ENCODE measurements at places on chromosomes 2 and 18. TPM values are rescaled to one million over a fixed set of nuclear protein-coding genes. Genes with fewer than 3 reads are reported as not detected.

The COLEC11 gene
- not detected for total RNA-seq

The TBR1 gene
- not detected for total RNA-seq

The SPR gene
- 20.8 TPM for total RNA-seq

The PPP4R3B gene
- total RNA-seq = 38.1 TPM

The SGPP2 gene
- not detected for total RNA-seq

The CSRNP3 gene
- not detected for total RNA-seq

The RGPD3 gene
- total RNA-seq = 0.09 TPM

The IER3IP1 gene
- total RNA-seq = 18.8 TPM

The NETO1 gene
- total RNA-seq = not detected

The SLC5A6 gene
- total RNA-seq = 29.8 TPM

The FOSL2 gene
- 115 TPM for total RNA-seq

The GALNT14 gene
- total RNA-seq = 1.0 TPM

The AQP12B gene
- total RNA-seq = not detected

The C2orf66 gene
- total RNA-seq = not detected

The LBH gene
- total RNA-seq = 27.9 TPM

DNA sequence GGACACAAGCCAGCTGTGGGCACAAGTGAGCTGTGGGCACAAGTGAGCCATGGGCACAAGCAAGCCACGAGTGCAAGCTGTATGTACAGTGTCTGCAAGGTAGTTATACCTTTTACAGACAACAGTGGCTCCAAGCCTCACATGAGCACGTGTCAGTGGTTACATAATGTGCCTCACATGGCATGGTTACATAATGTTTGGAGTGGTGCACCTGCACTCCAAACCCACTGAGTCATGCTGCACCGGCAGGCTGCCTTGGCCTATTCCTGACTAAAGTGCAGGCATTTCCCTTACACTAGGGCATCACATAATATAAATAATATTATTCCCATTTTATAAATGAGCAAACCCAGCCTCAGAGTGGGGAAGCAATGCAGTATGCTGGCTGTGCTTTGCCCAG, 62.6 kb downstream of the MARCO start:
- DNase-seq = no peak

GRCh38 chr18:76554547-76555222, 59.6 kb upstream of the ZNF516 start:
- DNase-seq = no peak

- DNase-seq = no peak
Observed at GRCh38 chr18:13481820-13482617, 244.3 kb downstream of the FAM210A start.

- peak; percentile 43 for DNase-seq
Observed at GRCh38 chr2:165833156-165833555, 39.1 kb upstream of the GALNT3 start.

- DNase-seq = no peak
Observed at GRCh38 chr2:209905691-209906090, 96.7 kb upstream of the RPE start.

DNA sequence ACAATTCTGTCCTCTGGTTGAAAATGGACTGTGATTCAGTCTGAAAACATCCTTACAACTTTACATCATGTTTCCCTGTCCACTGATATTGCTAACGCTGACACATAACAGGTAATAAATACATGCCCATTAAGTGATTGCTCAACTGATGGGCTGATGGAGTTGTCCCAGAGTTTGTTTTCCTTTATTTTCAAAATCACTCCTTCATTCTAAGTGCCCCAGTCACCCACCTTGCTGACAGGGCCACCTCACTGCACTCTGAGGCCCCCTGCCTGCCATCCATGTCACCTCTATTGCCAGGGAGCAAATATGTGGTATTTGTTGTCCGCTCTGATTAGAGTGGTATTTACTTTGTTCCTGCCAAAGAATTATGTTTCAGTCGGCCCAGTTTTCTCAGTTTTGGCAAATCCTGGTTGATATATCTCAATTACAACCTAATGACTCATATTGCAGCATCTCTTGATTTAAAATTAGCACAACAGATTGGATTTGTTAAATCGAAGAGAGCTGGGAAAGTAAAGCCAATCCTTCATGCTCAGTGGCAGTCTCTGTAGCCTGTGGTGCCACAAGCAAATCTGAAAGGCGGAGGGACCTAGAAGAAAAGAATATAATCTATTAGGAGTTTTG, 105.1 kb downstream of the RDH14 start:
- DNase-seq = peak; percentile 54

DNA sequence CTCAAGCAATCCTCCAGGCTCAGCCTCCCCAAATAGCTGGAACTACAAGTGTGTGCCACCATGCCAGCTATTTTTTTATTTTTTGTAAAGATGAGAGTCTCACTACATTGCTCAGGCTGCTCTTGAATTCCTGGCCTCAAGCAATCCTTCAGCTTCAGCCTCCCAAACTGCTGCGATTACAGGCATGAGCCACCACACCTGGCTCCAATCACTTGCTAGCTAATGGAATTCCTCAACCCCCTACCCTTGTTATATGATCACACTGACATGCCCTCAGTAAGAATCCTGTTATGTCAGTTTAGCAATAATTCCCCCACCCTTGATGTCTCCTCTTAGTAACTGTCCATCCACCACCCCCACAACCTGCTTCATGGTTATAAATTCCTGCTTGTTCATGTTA, 12.3 kb downstream of the CHN1 start:
- DNase-seq = no peak

GRCh38 chr2:56127463-56128152, 56.2 kb upstream of the CCDC85A start:
- no peak for DNase-seq

DNA sequence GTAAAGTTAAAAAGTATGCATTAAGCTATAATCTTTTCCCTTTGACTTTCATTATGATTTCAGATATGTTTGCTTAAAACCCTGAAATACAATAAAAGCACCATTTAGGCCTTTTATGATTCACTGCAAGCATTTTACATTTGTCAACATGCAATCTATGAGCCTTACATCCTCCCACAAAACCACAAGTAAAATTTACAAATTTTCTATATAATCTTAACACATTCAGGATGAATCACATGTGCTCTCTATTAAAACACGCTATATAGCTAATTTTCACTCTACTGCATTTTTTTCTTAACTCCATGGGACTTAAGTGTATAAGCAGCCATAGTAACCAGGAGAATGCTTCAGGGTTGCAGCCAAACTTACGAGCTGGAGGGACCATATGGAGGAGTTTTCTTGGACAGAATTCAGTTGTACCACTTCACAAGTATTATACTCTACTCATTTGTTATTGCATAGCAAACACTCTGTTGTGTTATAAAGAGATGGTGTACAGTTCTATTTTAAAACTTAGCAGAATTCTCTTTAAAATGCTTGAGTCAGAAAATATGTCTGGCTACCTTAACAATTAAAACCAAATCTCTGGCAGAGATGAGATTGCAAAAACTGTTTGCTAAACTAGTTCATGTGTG, 293.2 kb downstream of the ALK start:
- DNase-seq = no peak

DNA sequence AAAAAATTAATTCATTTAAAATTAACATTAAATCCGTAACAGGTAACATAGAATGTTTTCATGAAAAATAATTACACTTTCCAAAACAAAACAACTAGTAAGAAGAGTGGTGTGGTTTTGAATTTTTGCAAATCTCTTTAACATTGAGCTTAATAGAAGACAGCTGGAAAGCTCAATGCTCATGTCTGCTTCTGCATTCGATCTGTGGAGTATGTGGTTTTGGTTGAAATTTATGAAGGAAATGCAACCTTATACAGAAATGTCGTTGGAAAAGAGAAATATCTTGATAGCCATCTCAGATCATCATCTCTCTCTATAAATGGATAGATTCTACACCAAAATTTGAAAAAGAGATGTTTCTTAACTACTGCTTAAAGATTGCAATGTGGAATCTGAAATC, 17.3 kb upstream of the FHL2 start:
- no peak for DNase-seq

GRCh38 chr2:44168681-44169154, at the start of gene PPM1B:
Gene PPM1B, plus strand, starts transcription at chr2:44168875. Its CDS starts 32,325 bp downstream, at chr2:44201200.
- DNase-seq = no peak

- peak; percentile 92 for DNase-seq
Observed at GRCh38 chr2:99180755-99181623, at the start of the genes MITD1 and MRPL30. Gene MITD1, minus strand, starts transcription at chr2:99181058. Its CDS starts 77 bp downstream, at chr2:99180981. Gene MRPL30, plus strand, starts transcription at chr2:99181184. Its CDS starts 5,020 bp downstream, at chr2:99186204.

GRCh38 chr2:233439191-233439590, 84.9 kb downstream of the DGKD start:
- peak; percentile 13 for DNase-seq

GRCh38 chr2:127721978-127722355, 20.7 kb downstream of the SFT2D3 start:
- peak; percentile 16 for DNase-seq

DNA sequence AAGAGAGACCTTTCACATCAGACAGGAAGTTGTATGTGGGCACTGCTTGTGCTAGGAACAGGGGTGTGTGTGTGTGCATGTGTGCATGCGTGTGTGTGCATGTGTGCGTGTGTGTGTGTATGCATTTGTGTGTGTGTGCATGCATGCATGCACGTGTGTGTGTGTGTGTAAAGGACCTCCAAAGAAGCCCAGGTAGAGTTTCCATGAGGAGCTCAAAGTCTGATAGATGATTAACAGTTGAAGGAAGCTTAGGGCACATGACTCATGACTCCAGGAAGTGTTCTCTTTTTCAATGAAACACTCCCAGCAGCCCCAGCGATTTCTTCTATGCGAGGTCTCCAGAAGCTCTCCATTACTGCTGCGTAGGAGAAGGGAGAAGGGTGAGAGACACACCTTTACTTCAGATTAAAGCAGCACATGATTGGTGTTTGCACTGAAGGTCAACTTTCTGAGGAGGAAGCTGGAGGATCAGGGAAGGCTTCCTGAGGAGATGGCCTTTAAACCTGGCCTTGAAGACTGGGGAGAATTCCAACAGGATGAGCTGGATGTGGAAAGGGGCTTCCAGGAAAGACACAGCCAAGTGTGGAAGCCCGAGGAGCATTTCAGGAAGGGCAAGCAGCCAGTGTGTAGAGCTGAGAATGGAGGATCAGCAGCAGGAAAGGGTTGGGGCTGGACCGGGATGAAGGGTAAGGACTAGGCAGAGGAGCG, 77.7 kb downstream of the SMAD4 start:
- no peak for DNase-seq

GRCh38 chr2:196594158-196594557, 45.4 kb upstream of the CCDC150 start:
- DNase-seq = no peak

DNA sequence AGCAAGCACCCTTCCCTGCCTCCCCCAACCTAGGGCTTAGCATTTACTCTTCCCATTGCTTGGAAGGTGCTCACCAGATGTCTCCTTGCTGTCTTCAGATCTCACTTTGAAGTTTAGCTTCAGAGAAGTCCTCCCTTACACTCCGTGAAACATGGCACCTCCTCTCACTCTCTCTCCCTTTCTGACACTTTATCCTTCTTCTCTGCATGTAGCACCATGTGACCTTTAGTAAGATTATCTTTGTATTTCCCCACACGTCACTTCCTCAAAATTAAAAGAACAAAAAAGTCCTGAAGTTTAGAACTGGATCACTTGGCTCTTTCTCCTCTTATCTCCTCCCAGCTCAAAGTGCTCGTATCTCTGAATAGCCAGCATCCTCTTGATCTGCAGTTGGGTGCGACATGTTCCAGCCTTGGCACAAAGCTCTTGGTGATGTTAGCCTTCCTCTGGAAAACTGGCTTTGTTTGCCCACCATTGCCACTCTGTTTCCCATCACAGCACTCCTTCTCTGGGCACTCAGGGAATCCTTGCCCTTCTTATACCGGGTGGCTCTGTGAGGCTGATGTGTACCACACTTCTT, 40.6 kb upstream of the EPAS1 start:
- DNase-seq = no peak

- DNase-seq = no peak
Observed at GRCh38 chr2:197306024-197306695, 4.4 kb downstream of the ANKRD44 start.

- no peak for DNase-seq
Observed at GRCh38 chr2:179862898-179863458, 1.6 kb upstream of the ZNF385B start.

- DNase-seq = no peak
Observed at GRCh38 chr2:116787848-116788247, 1026.6 kb upstream of the DDX18 start.

GRCh38 chr2:174120346-174120745, 128.0 kb downstream of the OLA1 start:
- peak; percentile 42 for DNase-seq

GRCh38 chr2:183204397-183204796, 80.2 kb downstream of the NUP35 start:
- no peak for DNase-seq

DNA sequence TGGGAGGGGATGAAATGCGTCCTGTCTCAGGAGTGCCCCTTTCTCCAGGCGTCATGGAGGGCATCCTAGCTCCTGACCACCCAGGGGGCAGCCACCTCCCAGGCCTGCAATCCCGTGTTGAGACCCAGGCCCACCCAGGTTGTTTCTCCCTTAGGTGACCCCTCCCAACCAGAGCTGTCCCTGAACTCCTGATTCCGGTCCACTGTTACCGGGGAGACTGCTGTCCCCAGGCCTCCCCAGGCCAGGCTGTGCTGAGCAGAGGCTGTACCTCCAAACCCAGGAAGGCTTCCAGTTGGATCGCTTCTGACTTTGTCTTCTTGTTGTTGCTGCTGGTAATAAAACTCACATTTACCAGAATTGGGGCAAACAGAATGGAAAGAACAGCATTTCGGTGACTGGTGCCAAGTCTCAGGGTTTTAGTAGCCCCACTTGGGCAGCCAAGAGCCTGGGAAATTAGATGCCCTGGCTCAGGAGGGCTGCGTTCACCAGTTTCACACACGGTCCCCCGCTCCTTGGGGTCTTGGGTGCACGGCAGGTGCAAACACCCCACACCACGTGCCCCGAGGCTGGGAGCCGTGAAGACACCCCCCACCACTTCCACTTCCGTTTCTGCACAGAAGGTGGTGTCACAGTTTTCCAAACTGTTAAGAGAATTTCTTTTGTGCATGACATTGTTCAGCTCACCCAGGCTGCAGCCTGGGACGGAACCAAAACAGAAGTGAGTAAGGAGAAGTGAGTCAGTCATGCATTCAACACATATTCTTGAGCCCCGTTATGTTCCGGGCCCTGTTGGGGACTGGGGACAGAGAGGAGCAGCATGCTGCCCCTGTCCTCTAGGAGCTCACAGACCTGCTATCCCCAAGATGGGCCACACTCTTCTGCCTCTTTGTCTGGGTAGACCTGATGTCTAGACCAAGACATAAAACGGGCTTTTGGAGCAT, 29.4 kb downstream of the ITM2C start:
- DNase-seq = no peak

DNA sequence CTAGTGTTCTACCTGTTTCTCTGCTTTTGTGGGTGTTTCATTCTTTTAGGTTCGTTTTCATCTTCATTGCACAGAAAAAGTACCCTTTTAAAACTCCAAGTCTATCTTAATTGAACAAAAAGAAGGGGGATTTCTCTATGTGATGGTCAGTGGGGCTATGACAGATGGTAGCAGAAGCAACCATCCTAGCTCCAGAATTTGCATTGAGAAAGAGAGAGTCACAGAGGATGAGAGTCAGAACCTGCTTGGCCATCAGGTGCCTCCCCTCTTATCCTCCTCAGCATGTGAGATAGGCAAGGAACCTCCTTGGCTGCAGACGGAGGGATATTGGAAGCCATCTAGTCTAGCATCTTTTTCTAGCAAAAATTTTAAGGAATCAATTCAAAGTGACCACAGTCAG, 398.0 kb upstream of the DCC start:
- DNase-seq = no peak

All from HFFc6 (cell line).